Uterus (tissue), 4 donors: ENCODE measurements at places on chromosomes 7 and 10.
A peak's percentile ranks its signal among the peaks of the same experiment; 100 is the strongest.

DNA sequence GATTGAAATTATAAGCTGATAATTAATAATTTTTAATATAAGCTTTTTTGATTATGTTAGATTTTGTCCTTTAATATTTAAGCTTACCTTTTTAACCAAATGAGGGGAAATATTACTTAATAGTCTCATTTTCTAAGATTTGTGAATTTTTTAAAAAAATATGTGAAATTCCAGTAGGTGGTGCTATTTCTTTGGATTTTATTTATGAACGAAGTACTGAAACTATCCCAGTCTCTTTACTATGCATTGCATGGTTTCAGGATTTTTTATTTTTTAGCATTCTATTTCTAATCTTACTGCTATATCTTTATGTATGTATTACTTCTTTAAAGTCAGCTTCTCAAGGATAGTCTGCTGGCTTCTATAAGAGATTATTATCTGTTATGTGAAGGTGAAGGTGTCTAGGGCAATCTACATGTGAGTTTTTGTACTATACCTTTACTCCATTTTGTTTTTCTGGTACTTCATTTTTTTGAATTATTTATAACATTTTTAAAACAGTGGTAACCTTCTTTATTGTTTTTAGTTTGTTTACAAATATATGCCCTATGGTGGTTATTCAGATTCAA lies 78.3 kb downstream of the ATRNL1 start:
- no peaks in the 10 kb centered on the region for H3K27me3 ChIP-seq
- H3K4me3 ChIP-seq = no peak overlapping the region
- DNase-seq = no peak
- H3K36me3 ChIP-seq = no peaks in the 10 kb centered on the region

DNA sequence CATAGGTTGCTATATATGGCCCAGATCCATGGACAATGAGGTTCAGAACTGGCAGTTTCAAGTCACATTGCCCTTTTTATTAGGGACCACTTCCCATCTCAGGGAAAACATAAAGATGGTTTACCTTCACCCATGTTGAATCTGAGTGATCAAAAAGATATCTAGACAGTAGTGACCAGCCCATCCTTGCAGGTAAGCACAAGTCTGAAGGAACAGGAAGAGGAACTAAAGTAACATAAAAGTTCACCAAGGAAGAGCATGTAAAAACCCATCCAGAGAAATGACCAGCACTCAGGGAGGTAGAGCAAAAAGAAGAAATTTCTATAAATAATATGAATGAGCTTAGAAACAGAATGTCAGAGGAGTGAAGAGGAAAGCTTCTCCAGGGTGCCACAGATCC lies 382.5 kb downstream of the PARD3 start:
- H3K4me3 ChIP-seq = no peak overlapping the region
- H3K27ac ChIP-seq = no peak overlapping the region
- H3K36me3 ChIP-seq = no peaks in the 10 kb centered on the region
- no peaks in the 10 kb centered on the region for H3K4me1 ChIP-seq
- H3K27me3 ChIP-seq = no peaks in the 10 kb centered on the region
- DNase-seq = no peak

DNA sequence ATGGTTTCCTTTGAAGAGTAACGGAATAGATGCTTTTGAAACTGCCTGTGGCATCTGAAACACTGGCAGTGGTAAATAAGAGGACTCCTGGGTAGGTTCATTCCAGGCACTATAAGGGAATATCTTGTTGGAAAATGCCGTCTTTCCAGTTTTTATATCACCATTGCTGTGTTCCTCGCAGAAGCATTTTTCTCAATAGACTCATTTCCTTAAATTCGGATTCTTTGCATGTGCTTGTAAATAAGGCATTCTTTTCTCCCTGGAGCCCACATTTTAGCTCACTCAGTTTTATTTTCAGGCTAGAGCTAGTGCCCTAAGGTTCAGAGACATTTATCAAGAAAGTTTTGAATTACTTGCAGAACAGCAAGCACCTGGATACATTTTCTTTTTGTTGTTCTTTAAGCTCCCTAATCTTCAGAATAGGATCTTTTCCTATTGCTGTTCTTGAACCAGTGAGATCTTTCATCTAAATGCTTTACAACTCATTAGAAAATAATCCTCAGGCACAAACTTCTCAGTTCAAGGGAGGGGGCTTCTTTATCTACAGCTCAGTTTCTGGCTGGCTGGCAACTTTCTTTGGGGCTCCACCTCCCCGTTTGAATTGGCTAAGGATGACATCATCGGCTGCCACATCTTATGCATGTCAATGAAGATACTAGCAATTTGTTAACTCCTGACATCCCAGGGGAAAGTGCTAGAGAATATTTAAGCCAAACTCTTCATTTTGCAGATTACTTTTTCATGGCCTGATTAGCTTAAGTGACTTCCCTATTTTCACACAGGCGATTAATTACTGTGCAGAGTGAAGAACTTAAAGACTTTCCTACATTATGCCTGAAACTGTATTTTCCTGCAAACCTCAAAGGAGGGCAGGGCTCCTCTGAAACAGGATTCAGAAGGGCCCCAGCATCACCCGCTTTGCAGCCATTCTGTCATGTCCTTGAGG lies 133.7 kb upstream of the RSU1 start:
- no peaks in the 10 kb centered on the region for H3K27me3 ChIP-seq
- H3K27ac ChIP-seq = peak overlapping the region; percentile 9
- no peaks in the 10 kb centered on the region for H3K4me1 ChIP-seq

DNA sequence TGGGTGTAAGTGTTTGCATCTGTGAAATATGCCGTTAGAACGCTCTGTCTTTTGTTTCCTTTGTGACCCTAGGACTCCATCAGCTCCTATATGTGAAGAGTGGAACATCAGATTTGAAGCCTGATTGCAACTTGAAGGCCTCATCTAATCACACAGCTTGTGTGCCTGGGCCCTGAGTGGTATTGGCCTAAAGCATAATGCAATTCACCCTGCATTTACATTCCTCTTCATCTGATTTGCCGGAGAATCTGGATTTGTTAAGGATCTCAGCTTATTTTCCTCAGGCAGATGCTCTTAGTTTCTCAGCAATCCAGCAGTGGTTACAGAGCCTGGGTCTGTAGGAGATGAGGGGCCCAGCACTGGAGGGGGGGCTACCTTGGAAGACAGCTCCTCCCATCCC lies 183.2 kb upstream of the ITGB1 start:
- no peak for DNase-seq
- H3K4me3 ChIP-seq = no peak overlapping the region
- no peaks in the 10 kb centered on the region for H3K27me3 ChIP-seq
- no peaks in the 10 kb centered on the region for H3K4me1 ChIP-seq
- no peaks in the 10 kb centered on the region for H3K36me3 ChIP-seq

DNA sequence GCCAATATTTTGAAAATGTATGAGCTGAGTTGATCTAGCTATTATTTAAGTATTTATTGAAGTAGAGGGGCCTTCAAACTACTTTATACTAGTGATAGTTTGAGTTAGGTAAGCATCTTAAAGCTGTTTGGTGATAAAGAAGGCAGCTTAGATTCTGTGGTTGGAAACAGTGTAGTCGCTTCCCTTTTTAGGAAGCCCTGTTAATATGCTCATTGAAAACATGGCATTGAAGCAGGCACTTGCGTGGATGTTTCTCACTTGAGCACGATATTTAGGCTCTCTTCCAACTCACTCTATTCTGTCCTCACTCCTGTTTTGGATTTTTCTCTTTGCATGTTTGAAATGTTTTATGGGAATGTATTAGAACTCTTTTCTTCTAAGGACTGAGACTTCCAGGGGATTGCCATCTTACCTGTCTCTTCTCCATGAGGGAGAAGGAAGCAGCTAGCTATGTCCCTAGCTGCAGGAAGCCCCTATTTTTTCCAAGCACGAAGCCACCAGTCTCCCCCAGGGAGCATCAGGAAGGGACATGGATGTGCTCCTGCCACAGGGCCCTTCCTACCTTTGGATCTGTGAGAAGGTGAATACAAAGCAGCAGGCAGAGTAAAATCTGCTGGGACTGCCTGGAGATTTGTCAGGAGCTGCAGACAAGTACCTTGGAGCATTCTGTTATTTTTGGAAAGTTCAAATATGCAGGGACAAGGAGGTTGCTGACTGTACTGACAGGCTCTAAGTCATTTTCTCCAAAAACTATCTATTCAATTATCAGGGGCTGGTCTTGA lies 22.0 kb upstream of the BMPR1A start:
- H3K4me3 ChIP-seq = no peak overlapping the region
- DNase-seq = no peak
- H3K27ac ChIP-seq = peak overlapping the region; percentile 82
- peaks cover 5% of the 10 kb centered on the region for H3K4me1 ChIP-seq
- no peaks in the 10 kb centered on the region for H3K36me3 ChIP-seq
- H3K27me3 ChIP-seq = no peaks in the 10 kb centered on the region

DNA sequence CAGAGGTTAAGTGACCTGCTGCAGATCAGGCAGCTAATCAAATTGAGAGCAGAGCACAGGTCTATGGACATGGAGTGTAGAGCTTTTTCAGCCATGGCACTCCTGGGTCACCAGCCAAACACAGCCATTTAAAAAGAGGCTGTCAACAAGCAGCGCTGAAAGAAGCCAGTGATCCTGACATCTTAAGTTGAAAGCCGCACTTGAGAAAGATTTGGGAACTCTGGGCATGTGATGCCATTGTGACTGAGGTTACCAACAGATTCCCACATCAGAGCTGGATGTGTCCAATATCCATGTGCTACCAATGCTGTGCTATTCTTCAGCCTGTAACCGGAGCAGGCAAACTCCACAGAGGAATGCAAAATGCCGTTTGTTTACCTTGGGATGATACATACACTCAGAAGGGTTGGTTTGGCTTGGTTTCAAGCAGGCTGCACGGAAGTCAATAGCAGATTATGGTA lies 56.2 kb upstream of the ABLIM1 start:
- peak overlapping the region; percentile 80 for H3K27ac ChIP-seq
- no peak for DNase-seq

DNA sequence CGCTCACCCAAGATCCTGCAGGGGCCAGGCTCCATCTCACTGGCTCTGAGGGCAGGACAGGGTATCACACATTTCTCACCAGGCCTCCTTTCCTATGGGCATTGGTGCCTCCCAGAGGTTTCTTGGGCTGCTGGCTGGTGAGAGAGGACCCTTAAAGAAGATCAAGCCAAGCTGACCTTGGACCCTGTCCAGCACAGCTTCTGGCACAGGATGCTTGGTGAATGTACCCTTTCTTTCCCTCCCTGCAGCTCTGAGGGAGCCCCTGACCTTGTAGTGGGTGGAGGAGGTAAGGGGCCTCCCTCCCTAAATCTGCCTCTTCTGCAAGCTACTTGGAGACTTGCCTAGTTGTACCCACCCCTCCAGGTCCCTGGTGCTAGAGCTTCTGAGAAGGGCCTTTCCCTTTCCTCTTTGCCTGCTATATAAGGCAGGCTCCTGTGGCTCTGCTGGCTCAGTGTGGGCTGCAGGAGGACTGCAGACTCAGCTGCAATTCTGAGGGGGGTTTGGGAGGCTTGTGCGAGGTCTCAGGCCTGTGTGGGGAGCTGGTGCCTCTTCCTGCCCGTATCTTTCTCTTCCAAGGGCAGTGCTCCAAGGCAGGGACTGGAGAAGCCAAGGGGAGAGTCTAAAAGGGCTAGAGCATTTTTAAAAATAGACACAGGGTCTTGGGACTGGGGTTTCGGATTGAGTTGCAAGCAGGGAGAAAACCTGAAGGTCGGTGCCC lies 11.7 kb upstream of the TRIM8 start:
- peak overlapping the region; percentile 70 for H3K27ac ChIP-seq
- no peaks in the 10 kb centered on the region for H3K27me3 ChIP-seq
- H3K36me3 ChIP-seq = no peaks in the 10 kb centered on the region
- no peak overlapping the region for H3K4me3 ChIP-seq

DNA sequence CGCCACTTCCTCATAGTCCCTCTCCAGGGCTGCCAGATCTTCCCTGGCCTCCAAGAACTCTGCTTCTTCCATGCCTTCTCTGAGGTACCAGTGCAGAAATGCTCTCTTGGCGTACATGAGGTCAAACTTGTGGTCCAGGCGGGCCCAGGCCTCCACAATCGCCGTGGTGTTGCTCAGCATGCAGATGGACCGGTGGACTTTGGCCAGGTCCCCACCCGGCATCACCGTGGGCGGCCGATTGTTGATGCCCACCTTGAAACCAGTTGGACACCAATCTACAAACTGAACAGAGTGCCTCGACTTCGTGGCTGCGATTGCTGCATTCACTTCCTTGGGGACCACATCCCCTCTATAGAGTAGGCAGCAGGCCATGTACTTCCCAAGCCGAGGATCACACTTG lies 11.1 kb downstream of the TUBAL3 start:
- H3K27ac ChIP-seq = no peak overlapping the region
- no peaks in the 10 kb centered on the region for H3K36me3 ChIP-seq

DNA sequence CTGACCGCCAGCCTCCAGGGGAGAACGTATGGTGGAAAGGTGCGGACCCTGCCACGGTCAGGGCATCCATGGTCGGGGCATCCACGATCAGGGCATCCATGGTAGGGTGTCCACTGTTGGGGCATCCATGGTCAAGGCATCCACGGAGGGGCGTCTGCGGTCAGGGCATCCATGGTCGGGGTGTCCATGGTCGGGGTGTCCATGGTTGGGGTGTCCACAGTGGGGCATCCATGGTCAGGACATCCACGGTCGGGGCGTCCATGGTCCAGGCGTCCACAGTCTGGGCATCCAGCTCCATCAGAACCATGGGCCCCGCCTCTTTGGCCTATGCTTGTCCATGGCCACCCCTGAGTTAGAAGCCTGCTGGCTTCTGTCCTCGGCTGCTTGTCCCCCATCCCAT lies 148.1 kb downstream of the ADARB2 start:
- no peak for DNase-seq
- H3K4me3 ChIP-seq = no peak overlapping the region
- no peak overlapping the region for H3K27ac ChIP-seq
- H3K4me1 ChIP-seq = no peaks in the 10 kb centered on the region
- no peaks in the 10 kb centered on the region for H3K27me3 ChIP-seq

DNA sequence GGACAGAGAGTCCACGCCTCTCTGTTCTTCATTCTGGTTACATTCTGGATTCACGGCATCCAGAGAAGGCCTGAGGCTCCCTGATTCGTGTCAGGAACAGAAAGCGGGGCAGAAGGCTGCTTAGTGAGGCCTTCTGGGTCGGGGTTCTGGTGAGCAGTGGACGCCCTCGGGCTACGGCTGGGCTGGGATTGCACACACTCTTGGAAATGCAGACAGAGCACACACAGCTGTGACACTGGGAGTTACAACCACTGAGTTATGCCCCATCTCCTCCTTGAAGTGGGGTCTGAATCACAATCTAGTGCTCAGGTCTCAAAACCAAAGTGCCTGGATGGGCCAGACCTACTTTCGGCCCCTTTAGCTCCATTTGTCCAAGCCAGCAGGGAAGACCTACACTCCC lies 156.9 kb upstream of the GDF10 start:
- H3K4me3 ChIP-seq = no peak overlapping the region
- no peaks in the 10 kb centered on the region for H3K27me3 ChIP-seq
- no peaks in the 10 kb centered on the region for H3K36me3 ChIP-seq
- no peaks in the 10 kb centered on the region for H3K4me1 ChIP-seq
- H3K27ac ChIP-seq = no peak overlapping the region

DNA sequence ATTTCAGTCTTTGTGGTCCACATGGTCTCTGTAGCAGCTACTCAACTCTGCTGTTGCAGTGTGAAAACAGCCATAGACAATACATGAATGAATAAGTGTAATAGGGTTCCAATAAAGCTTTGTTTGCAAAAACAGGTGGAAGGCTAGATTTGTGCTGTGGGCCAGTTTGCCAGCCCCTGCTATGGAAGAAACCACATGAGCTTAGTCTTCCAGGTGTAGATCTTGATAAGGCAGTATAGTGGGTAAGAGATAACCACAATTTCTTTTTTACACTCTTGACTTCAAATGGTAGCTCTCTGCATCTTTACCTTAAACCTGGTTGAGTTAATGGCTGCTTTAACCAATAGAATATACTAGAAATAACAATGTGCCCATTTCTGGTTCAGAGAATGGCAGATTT lies 135.0 kb upstream of the PALS2 start:
- no peak overlapping the region for H3K27ac ChIP-seq

- no peak for DNase-seq
- peak overlapping the region; percentile 69 for H3K27ac ChIP-seq
- H3K27me3 ChIP-seq = no peaks in the 10 kb centered on the region
- no peaks in the 10 kb centered on the region for H3K36me3 ChIP-seq
- H3K4me3 ChIP-seq = no peak overlapping the region
Observed at GRCh38 chr10:88317099-88317498, 266.0 kb downstream of the RNLS start.
